Uterus (tissue), 4 donors: ENCODE measurements at places on chromosomes 5 and 9. TPM values are rescaled to one million over a fixed set of nuclear protein-coding genes. Genes with fewer than 3 reads are reported as not detected.

GRCh38 chr9:20692554-20692953 lies 8.5 kb downstream of the FOCAD start:
- no peak overlapping the region for H3K27ac ChIP-seq
- no peaks in the 10 kb centered on the region for H3K27me3 ChIP-seq
- no peaks in the 10 kb centered on the region for H3K4me1 ChIP-seq
- H3K4me3 ChIP-seq, result no peak overlapping the region
- H3K36me3 ChIP-seq, result no peaks in the 10 kb centered on the region

DNA sequence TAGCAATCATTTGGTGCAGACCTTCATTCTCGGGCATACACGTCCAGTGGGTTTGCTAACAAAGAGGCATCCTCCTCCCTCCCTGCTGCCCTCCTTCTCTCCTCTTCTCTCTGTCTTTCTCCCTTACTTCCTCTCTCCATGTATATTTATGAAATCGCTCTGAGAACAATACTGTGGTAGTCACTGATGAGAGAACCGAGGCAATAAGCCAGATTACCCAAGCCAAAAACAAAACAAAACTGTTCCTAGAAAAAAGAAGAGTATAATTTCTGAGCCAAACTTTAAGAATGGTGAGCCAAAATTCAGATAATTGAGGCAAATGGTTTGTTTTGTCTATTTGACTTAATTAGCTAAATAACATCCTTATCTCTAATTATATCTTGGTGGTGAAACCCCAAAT lies 15.8 kb upstream of the HMHB1 start:
- H3K4me1 ChIP-seq, result peaks cover 3% of the 10 kb centered on the region
- H3K27ac ChIP-seq, result no peak overlapping the region
- H3K27me3 ChIP-seq, result no peaks in the 10 kb centered on the region
- H3K4me3 ChIP-seq, result no peak overlapping the region
- no peak for DNase-seq
- no peaks in the 10 kb centered on the region for H3K36me3 ChIP-seq

DNA sequence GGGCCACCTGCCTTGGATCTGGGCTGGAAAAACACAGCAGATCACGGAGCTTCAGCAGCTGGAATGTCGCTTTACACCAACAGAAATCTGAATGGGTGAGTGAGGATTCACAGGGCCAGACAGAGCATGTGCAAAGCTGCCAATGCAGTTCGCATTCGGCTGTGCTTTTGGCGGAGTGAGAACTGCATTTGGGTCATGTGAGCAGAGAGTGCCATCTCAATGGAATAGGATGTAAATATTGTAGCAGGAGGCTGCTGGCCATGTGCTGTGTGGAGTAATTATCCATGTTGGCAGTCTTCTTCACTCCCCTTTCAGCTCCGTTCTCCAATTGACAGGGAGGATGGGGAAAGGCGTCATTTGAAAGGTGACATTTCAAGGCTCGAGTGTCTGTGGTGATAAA lies at the start of gene ANKRD55:
Gene ANKRD55, minus strand, starts transcription at position 101 of the 400 bp plus-strand sequence. CDS start 417 bp downstream, outside the sequence.
- no peak for DNase-seq
- no peaks in the 10 kb centered on the region for H3K4me1 ChIP-seq
- H3K27me3 ChIP-seq, result no peaks in the 10 kb centered on the region
- H3K27ac ChIP-seq, result no peak within 1 kb of the TSS
- no peaks in the 10 kb centered on the region for H3K36me3 ChIP-seq
- H3K4me3 ChIP-seq, result no peak within 1 kb of the TSS

- H3K4me3 ChIP-seq, result no peak overlapping the region
- no peaks in the 10 kb centered on the region for H3K36me3 ChIP-seq
- no peak for DNase-seq
- H3K27me3 ChIP-seq, result no peaks in the 10 kb centered on the region
- H3K27ac ChIP-seq, result no peak overlapping the region
Measured at GRCh38 chr5:151617841-151618710, 26.9 kb upstream of the FAT2 start.

Gene SOX30
- total RNA-seq, result not detected
